Head of caudate nucleus (tissue), 42 donors: ENCODE measurements at places on chromosomes 1 and 21.

DNA sequence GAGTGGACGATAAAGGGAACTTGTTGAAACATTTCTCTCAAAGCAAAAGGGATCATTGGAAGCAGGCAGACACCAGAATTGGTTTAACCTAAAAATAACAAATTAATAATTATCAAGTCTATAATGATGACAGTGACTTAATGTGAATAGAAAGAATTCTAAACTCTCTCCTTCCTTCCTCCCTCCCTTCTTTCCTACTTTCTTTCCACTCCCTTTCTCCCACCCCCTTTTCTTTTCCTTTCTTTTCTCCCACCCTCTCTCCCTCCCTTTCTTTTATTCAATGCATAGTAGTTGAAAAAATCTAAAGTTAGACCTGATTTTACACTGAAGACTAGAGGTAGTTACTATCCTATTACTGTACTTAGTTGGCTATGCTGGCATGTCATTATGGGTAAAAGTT is 55.7 kb downstream of the PTPRC start:
- DNase-seq, result no peak

GRCh38 chr1:105678334-105678733 is 1378.1 kb upstream of the PRMT6 start:
- DNase-seq, result no peak

DNA sequence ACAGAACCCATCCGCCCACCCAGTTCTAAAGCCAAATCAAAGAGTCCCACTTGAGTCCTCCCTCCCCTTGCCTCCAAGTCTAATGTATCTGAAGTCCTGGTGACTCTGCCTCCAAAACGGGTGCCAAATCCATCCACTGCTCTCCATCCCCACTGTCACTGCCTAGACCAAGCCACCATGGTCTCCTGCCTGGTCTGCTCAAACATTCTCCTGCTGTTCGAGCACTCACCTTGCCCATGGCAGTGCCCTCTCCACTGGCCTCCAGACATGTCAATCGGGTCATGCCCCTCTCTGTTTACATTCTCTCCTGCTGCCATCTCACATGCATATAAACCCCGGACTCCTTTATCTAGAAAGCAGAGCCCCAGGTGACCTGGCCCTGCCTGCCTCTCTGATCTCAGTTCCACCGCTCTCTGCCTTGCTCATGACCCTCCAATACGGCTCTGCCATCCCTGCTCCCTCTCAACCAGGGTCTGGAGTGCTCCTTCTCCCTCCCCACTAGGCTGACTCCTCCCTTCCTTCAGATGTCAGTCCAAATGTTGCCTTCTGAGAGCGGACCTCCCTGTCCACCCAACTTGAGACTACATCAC is 32.1 kb upstream of the MX1 start:
- no peak for DNase-seq

DNA sequence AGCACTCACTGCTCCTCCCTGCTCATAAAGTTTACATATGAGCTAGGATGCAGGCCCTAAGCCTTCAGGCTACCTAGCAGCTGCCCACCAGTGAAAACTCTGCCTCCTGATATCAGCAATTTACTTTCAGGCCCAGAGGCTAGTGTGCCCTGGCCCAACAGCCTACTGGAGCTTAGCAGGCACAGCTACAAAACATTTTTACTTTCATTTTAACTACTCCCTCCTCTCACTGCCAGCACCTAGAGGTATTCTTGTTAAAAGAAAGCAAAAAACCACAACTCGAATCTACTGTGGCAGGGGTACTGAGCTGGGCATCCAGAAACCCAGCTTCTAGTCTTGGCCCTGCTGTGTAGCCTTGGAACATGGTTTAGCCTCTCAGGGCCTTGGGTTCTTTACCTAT is 5.8 kb upstream of the LORICRIN start:
- no peak for DNase-seq

DNA sequence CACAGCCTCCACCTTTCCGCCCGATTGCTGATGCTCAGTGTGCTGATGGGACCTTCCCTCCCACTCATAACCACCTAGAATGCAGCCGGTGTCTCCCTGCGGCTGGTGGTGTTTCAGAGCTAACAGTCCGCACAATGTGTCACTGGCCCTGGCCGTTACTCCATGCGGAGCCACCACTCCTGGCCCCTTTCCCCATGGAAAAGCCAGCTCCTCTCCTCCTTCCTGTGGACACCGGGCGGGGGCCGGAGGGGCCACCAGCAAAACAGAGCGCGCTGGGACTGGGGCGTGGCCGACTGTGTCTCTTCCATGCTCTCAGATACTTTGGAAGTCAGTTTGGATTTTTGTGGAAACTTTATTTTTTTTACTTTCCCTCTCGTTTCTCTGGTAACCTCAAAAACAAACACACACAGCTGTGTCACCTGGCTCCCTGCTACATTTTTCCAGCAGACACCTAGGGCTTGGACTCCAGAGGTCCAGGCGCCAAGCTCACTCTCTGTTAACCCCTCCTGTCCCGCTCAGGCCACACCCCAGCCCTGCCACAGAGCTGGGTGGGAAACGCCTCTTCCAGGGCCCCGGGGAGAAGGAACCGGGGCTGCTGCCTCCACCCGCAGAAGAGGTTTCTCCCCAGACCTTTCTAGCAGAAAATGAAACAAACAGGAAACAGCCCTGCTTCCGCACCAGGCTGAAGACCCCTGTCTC is 32.5 kb upstream of the COL6A2 start:
- no peak for DNase-seq

DNA sequence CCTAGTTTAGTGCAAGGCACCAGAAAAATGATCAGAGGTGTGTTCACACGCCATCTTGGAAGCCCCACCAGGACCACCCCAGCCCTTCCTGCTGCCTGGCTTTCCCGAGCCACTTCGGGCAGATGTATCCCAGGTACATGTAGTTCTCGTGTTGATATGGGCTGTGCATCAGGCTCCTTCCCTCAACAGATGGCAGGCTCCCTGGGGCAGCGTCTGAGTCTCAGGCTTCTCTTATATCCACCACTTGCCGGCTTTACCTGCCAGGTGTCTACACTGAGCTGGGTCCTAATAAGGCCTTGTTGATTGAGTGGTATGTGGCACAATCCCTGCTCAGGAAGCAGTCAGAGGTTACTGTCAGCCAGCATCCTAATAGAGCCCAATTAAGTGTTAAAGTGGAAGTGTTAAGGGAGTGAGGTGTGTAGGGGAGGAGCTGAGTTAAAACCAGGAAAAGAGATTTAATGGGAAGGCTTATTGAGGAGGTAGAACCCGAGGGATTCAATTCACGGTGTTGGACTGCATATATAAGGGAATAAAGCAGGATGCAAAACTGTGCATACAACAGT is 8.5 kb downstream of the GPA33 start:
- DNase-seq, result no peak

DNA sequence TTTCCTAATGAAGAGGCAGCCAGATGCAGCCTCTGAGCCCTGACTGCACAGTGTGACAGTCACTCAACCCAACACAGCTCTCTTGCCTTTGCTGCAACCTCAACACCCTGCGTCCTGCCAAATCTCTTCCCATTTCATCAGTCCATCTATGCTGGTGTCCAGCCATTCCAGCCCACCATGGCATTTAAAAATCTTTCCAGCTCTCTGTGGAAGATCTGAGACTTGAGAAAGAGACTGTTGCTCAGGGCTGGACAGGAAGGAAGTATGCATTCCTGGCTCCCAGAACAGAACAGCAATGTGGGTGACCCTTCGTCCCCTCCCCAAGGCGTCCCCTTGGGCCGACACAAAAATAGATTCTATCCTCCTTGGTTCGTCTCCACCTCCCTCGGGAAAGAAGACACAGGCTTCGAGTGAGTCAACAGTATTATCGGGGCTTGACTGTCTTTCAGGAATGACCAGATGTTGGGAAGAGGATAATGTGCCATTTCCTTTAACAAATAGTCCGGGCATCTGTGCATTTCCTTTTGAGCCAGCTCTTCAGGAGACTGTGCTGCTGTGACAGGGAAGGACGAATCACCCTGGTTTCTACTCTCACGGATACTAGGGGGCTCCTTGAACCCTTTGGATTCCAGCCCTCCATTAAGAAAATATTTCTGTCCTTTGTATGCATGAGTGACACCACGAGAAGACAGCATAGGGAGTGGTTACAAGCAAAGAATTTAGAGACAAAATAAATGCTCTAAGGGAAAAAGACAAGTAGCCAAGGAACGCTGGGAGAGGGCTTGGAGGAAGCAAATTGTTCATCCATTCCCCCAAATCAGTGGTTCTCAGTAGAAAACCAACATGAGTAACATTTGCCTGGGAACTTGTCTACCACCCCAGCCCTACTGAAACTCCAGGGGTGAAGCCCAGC is 111.4 kb upstream of the CDC42BPA start:
- no peak for DNase-seq

- DNase-seq, result no peak
Observed at GRCh38 chr1:214445199-214445598, 106.2 kb downstream of the PTPN14 start.

GRCh38 chr1:216907100-216907499 is 183.9 kb upstream of the ESRRG start:
- no peak for DNase-seq

DNA sequence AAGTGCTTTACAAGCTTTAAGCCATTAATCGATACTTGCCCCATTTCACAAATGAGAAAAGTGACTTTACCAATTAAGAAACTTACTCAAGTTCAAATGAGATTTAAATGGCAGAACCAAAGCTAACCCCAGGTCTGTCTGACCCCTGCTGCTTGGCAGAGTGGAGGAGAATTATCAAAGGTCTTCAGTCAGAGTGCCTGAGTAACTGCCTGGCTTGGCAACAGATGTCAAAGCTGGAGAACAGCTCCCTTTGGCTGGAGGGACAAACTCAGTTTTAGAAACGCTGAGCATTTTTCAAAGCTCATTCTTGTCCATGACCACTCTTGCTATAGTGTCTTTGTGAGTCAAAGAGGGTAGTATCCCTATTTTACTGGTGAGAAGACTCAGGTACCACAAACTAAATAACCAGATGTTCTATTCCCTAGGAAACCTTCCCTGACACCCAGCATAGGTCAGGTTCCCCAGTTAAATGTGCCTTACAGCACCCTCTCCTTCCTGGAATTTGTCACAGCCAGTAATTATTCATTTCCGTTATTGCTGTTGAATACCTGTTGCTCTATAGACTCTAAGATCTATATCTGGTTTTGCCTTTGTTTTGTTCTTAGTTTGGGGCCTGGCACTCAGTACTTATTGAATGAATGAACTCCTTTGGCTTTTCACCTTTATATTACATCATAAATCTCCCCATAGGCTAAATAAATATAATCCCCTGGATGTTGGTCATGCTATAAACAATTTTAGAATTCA is 5.0 kb upstream of the BCAR3 start:
- DNase-seq, result no peak

DNA sequence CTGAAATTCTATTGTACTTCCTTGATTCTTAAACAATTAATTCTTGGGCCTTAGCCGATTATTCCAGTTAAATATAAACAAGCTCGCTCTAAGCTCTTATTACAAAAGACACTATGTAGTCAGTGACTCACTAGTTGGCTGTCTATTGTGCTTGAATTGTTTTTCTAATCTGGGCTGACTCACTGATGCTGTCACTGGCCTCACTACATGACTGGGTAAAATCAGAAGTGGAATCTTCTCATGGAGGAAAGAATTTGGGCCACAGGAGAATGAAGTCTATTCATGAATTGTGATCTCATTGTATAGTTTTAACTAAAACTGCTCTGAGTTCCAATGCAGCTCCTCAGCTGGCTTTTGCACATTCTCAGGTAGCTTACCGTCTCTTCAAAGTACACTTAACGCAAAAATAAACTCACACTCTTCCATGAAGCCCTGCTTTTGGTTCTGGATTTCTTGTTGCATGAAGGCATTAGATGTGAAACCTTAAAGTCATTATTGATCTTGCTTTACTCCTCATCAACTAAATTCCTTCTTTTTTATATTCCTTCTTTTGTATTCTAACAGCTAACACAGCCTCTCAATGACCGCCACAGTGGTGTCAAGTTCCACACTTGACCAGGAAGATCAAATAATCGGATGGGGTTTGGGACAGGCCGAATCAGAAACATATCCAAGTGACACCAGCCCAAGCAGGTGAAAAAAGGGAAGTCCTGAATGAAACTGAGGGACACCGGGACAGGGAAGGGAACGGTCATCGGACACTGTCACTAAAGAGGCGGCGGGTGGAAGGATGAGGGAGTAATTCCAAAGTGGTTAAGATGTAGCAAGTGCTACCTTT is 80.9 kb upstream of the LBR start:
- DNase-seq, result peak; percentile 55

DNA sequence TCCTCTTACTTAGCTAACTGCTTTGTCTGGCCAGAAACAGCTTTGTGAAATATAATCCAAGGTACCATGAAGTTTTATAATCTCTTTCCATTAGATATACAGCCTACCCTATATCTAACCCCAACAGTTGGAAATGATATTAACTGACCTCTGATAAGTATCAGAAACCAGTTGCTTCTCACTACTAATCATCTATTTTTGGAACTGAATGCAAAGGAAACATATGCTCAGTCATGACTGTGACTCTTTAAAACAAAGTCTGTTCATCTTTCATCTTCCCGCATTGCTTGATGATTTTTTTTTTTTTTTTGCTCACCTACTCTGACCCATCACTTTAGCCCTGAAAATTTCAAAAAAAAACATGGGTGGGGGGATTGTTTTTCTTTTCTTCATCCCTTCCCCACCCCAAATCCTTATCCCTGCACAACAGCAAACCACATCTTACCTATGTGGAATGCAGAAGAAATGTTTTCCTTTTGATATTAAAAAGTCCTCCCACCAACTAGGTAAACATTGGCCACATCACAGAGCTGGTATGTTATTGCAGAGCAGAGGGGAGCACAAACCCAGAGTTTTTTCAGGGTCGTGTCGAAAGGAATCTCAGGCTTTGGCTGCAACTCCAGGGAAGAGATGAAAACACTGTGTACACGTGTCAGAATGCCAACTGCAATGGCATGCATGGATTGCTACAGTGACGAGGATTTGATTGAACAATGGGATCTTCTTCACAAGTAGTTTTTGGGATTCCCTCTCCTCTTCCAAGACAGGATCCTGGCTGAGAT is 137.3 kb downstream of the SLC30A10 start:
- DNase-seq, result no peak

- no peak for DNase-seq
Observed at GRCh38 chr1:243572940-243573339, 277.1 kb downstream of the AKT3 start.

DNA sequence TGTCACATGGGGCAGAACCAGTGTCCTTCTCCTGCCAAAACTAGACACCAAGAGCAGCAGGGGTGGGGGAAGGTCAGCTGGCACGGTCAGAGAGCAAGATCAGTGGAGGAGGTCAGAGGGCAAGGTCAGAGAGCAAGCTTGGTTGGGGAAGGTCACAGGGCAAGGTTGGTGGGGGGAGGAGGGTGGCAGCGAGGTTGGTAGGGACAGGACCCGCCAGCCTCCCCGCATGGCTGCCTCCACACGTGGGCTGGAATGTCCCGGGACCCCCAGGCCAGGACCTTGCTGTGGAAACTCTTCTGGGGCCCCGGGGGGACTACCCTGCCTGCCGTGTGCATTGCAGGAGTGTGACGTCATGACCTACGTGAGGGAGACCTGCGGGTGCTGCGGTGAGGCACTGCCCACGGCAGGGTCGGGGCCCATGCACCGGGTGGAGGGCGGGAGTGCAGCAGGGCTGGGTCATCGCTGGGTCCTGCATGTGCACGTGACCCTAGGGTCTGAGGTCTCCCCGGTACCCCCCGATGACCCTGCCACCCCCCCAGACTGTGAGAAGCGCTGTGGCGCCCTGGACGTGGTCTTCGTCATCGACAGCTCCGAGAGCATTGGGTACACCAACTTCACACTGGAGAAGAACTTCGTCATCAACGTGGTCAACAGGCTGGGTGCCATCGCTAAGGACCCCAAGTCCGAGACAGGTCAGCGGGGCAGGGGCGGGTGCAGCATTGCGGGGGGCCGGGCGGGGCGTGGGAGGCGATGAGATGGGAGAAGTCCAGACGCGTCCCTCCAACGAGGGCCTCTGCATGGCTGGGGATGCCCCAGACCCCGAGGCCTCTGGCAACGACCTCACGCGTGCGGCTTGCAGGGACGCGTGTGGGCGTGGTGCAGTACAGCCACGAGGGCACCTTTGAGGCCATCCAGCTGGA is 27.3 kb downstream of the COL6A2 start:
- DNase-seq, result peak; percentile 2
